Uterus (tissue), 4 donors: ENCODE measurements at places on chromosomes 11 and 22.

DNA sequence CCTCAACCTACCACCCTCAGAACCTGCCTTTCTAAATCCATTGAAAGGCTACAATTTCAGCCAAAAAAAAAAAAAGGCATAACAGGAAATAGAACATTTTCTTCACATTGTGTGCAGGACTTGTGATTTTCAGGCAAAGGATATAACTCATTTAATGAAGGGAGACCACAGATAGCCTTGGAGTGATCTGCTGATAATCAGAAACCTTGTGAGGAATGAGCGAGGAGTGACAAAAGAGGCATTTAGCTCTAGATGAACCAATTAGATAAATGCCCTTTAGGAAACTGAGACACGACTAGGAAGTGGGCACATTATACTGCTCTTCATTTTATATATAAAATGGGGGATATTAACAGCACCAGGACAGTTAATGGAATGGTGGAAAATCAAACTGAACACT, 216.5 kb upstream of the GRIA4 start:
- no peak for DNase-seq

- DNase-seq, result no peak
Observed at GRCh38 chr22:37967147-37967546, 13.6 kb downstream of the POLR2F start.

DNA sequence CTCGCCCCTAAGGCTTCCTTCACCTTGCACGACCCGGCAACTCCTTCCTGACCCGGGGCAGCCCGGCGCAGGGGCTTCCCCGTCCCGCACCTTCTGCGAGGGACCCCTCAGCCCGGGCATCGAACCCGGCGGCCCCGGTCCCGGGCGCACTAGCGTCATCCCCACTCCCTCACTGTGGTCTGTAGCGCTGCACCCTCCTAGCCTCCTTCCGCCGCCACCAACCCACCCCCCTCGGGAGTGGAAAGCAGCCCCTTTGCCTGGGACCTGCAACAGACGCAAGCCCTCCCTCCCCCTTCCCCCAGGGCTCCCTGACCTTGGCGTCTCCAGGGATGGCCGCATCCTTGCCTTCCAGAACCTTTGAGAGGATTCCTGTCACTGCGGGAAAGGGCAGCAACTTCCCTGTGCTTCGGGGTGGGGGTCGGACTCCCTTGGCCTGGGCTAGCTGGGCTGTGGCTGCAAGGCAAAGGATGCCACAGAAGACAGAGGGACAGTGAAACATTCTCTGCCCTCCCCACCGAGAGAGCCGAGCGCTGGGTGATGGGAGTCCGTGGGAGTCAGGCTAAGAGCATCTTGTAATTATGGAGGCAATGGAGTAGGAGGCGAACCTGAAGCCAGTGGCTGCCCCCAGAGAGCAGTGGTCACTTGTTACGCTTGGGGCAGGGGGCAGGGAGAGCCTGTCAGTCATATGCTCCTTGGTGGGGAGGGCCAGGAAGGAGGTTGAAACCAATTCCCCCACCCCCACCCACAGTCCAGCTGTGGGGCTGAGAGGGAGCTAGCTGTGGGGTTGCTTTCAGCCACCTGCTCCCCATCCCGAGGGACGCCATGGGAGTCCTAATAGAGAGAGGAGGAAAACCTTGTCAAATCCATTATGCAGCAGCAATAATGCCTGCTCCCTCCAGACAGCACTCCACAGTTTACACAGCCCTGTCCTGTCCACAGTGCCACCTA, 920 bp downstream of the TMEM132A start:
- no peak for DNase-seq

DNA sequence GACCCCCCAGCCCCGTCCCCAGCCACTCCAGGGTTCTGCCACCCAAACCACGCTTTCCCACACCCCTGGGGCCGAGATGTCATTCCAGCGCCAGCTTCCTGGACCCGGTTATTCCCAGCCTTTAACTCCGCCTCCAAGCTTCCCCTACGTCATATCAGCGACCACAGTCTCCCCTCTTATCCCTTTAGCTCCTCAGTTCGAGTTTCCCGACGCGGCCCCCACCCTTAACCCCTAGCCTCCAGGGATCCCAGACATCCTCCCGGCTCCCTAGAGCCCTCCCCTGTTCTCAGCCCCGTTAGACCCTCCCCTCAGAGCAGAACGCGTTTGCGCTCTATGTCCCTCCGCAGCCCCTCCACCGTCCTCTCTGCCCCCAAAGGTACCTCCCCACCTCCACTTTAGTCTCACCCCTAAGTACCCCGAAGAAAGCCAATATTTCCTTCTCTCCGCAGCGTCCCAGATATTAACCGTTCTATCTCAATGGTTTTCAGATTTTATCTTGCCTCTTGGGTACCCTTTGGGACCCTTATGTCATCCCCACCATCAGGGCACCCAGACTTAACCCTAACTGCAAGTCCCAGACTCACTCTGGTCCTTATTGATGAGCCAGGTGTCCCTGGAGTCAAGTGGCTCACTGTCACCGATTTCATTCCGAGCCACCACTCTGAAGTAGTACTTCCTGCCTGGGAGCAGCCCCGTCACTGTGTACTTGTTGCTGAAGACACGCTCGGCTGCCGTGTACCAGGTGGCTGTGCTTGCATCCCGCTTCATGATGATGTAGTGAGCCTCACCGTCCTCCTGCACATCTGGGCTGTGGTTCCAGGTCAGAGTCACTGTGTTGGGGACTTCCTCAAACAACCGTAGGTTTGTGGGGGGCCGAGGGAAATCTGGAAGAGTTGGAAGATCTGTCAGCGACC, 8.0 kb downstream of the TMEM86A start:
- peak; percentile 74 for DNase-seq

GRCh38 chr11:96105944-96106343, 182.0 kb upstream of the MTMR2 start:
- DNase-seq, result no peak

- no peak for DNase-seq
Observed at GRCh38 chr11:75189911-75190310, 39.0 kb downstream of the SLCO2B1 start.

- DNase-seq, result no peak
Observed at GRCh38 chr11:44752713-44753112, 26.0 kb downstream of the TSPAN18 start.

- no peak for DNase-seq
Observed at GRCh38 chr11:134598368-134598767, 186.3 kb upstream of the B3GAT1 start.

GRCh38 chr11:9176136-9176535, 84.7 kb upstream of the SCUBE2 start:
- no peak for DNase-seq

DNA sequence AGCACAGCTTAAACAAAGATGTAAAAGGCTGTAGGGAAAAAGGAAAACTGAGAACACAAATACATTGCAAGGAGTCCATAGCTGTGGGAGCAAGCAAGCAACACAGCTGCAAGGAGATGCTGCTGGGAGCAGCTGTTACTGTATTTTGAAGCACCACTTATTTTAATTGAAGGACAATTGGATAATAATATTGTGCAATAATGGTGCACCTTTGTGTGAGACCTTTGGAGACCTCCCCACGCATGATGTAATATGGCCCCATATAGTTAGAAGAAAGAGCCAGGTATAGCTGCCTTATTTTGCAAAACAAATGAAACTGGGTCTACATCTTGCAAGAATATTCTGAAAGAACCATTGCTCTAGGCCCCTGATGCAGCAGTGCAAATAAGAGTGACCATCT, 191.1 kb upstream of the KIRREL3 start:
- DNase-seq, result no peak

DNA sequence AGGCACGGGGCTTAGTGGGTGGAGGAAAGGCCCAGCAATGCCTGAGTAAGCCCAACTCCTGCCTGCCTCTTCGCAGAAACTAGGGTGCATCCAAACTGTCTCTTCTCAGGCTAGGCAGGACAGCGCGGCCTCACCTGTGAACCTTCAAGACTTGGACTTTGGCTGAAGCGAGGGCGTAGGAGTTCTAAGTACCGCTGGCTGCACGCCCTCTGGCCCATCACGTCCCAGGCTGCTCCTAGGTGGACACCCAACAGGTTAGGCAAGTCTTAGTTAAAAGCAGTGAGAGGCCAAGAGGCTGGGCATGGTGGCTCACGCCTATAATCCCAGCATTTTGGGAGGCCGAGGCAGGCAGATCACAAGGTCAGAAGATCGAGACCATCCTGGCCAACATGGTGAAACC, 1.8 kb upstream of the DDB2 start:
- no peak for DNase-seq

DNA sequence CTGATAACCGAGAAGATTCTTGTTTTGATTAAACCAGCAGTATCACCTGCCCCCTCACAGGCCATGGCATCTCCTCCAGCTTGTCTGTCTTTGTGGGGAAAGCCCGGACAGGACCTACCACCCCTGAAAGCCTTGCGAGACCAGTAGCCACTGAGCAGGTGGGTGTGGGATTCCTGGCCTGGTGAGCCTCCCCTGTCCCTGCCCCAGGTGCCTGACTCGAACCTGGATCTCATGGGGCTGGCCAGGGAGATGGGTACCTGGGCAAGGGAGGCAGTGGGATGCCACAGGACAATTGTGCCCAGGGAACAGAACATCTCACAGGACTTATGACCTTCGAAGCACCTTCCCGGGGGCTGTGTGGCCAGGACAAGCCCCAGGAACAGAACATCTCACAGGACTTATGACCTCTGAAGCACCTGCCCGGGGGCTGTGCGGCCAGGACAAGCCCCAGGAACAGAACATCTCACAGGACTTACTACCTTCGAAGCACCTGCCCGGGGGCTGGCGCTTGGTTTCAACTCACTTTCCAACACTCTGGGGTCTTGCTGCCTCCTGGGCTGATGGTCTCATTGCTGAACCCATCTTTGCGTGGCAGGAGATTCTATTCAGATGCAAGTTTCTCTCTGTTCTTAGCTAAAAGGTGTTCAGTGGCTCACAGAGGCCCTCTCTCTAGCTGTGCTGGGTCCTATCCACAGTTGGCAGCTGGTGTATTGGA, 854.5 kb downstream of the BRD1 start:
- no peak for DNase-seq

DNA sequence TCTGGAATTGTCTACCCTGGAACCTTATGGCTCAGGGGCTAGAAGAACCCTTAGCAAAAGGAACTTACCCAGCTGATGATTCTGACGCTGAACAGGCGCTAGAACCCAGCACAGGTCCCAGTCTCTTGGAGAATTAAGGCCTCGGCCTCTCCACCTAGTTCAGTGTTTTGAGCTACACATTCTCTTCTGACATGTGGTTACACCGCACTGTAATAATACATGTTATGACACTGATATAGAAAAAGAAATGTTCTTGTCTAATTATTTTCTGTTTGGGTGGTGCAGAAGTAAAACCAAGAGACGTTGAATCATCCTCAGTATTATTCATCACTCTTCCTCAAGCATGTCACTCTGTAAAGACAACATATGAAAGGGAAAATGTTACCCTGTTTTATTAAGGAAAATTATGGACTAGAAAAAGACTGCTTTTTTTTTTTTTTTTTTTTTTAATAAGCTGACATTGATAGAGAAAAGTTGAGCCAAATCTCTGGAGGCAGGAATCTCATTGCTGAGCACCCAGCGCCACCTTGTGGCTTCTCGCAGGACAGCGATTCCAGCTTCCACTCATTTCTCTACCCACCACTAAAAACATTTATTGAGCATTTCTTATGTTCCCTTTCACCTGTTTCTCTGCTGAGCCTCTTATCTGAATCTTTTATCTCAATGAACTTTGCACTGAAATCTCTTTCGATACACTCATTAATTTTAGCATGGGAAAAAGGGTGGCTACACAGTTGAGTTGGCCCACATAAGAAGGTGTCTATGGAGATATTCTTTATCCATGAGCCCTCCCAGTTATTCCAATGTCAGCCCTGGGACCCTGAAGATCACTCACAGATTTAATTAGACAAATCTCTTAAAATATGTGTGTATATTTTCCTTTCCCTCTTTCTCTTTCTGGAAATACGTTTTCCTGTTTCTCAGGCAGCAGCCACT, 12.6 kb upstream of the APLNR start:
- DNase-seq, result peak; percentile 54

GRCh38 chr11:1077417-1078119, 2.9 kb downstream of the MUC2 start:
- DNase-seq, result peak; percentile 11

DNA sequence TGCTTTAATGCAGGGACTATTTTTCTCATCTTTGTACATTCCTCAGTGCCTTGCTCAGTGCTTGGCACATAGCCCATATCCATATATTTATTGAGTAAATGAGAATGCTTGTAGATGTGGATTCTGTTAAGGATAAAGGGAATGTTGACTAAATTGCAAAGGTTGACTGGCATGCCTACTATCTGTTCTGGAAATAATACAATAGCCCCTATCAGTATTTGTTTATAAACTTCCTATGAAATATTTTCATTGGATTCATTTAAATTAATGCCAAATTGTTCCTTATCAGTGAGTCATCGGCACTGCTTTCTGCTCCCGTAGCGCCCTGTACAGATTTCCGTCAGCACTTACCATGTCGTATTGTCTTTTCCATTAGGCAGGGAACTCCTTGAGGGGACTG, 8.0 kb downstream of the RNF121 start:
- no peak for DNase-seq

- no peak for DNase-seq
Observed at GRCh38 chr11:14542324-14542723, 22.1 kb upstream of the PSMA1 start.

DNA sequence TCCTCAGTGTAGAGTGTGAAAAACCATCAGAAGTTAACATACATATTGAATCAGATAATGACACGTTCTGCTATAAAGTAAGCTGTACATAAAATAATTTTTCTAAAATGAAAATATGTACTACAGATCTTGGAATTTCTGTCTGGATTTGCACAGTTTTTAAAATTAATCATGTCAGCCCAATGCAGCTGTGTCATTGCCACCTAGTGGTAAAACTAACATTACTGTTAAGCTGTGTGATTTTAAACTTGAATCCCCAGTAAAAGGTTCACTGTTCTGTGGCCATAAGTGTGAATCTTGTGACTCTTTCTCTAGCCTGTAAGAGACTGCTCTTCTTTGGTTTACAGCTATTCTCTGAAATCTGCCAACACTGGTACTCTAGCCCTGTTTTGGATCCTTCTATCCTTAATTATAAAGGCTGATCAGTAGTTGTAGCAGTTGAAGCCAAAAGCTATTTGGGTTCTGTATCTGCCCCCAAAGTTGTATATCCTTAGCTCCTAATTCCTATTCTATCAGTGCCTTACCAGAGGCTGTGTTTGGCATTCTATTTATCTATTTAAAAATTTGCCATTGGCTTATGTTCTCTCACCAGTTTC, 4.0 kb downstream of the JRKL start:
- no peak for DNase-seq

DNA sequence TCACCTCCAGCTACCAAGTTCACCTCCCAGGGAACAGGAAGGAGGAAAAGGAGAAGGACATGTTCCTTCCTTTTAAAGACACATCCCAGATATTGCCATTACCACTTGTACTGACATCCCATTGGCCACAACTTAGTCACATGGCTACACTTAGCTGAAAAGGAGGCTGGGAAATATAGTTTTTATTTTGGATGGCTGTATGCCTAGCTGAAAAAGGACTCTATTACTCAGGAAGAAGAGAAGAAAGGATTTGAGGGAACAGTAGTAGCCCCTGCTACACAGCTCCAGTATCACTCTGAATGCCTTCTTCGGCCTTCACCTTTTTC, 2.1 kb upstream of the APOA5 start:
- DNase-seq, result no peak

GRCh38 chr11:95703049-95703448, 86.5 kb downstream of the FAM76B start:
- DNase-seq, result no peak
